ENCODE measurements at places on chromosomes 12 and 14.

- peak; percentile 18 for DNase-seq
Observed at GRCh38 chr14:71289536-71289935, 382.3 kb downstream of the PCNX1 start.

DNA sequence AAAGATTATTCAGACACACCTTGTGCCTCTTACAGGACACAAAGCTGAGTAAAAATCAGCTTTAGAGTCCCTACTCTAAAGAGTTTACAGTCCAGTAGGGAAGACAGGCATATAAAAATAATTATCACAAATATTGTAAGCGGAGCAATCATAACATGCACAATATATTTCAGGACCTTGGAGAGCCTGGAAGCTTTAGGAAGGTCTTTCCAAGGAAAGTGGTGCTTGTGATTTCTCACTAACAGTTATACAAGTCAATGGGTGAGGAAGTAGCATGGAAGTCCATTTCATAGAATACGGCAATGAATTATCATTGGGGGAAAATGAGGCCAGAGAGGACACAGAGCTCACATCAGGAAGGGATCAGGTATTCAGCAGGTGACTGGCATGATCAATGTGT, 268.3 kb downstream of the C12orf50 start:
- no peak for DNase-seq

DNA sequence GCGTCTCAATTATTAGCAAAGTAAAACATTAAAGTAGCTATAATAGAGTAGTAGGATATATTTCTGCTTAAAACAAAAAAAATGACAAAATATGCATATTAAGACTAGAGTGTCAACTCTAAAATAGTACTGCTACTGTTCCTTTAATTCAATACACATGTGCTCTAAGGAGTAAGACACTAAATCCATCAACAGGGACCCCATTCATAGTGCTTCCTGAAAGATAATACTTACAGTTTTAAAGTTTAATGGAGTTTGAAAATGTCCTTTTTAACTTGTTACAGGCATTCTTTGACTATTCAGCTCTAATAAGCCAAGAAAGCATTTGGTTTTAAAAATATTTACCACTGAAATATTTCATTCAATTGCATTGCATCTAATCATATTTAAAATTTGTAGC, 145.2 kb downstream of the ADAMTS20 start:
- DNase-seq, result no peak

DNA sequence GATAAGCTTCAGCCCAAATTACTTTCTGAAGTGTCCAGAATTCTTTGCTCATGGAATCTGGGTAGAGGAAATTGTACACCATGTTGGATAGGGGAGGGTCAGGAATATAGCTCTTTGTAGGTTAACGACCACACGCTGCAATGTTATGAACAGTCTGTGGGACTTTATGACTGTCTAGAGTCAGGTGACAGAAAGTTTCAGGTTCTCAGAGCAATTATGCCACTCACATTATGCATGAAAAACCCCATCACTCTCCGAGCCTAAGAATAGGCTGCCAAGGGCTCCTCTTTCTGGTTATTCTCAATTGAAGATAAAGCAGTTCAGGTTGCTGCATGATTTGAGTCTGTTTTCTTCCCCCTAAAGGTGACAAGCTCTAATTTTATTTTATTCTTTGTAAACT, 430.9 kb downstream of the ATP23 start:
- no peak for DNase-seq

DNA sequence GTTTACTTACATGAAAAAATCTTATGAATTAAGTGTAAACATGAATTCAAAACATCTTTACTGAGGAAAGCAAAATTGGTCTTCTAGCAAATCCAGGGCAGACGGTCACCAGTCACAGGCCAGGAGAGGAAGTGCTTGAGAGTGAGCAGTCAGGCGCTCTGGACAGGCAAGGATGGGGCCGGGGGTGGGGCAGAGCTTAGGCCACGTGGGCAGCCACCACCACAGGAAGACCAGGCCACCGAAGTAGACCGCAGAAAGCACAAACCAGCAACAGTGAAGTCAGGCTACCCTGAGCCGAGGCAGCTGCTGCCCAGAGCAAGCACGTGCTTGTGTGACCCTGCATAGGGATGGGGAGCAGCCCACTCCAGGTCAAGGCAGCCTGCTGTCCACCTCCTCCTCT, 33.5 kb downstream of the SLC6A12 start:
- no peak for DNase-seq

GRCh38 chr14:75088566-75089373, 19.3 kb downstream of the ZC2HC1C start:
- DNase-seq, result peak; percentile 40

- no peak for DNase-seq
Observed at GRCh38 chr14:56154321-56154720, 36.1 kb downstream of the PELI2 start.

DNA sequence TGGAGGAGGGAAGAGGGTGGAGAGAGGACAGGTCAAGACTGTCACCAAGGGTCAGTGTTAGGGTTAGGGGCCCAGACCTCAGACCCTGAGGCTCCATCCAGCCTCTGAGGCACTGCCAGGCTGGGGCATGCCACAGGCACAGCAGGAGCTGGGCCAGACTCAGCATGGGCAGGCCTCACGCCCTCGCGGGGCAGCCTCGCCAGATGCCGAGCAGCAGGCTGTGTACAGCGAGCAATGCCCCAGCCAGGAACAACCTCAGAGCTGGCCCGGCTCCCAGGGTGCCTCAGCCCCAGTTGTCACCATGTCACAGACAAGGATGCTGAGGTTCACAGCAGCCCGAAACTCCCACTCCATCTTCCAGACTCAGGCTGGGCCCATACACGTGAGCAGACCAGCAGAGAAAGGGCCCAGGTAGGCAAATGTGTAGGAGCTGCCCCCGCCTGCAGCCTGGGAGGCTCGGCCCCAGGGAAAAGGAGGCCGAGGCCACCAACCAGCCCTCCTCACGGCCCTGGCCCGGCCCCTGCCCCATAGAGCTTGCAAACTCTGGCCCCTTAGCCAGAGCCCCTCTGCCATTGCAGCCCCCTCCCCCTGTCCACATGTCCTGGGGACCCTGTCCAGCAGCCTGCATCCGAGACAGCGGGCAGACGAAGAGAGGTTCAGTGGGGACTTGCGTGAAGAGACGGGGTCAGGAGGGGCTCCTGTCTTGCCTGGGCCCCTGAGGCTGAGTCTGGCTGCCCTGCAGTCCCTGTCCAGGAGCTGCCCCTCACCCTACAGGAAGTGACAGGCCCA, 7.5 kb downstream of the C14orf180 start:
- no peak for DNase-seq

GRCh38 chr14:25622763-25623162, 572.8 kb upstream of the STXBP6 start:
- no peak for DNase-seq

- no peak for DNase-seq
Observed at GRCh38 chr12:17640615-17641014, 449.4 kb downstream of the RERGL start.

DNA sequence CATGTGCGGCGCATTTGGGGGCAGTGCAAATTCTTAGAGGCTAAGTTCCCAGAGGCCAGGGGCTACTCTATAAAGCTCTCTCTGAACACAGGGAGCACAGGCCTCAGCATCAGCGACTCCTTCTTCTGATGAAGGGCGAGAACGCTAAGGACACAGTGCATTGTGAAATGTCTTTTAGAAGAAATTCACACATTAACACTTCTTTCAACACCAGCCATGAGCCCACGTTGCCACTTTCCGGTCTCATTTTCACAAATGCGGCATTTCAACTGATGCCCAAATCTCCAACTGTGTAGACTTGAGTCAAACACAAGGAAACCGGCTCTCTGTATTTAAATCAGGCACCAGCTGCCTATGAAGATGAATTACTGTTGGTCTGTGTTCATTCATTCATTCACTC, 162.0 kb downstream of the FOXN3 start:
- DNase-seq, result no peak

GRCh38 chr12:24470050-24470449, 478.9 kb downstream of the BCAT1 start:
- no peak for DNase-seq

- DNase-seq, result no peak
Observed at GRCh38 chr12:109065154-109065852, 12.9 kb downstream of the USP30 start.

DNA sequence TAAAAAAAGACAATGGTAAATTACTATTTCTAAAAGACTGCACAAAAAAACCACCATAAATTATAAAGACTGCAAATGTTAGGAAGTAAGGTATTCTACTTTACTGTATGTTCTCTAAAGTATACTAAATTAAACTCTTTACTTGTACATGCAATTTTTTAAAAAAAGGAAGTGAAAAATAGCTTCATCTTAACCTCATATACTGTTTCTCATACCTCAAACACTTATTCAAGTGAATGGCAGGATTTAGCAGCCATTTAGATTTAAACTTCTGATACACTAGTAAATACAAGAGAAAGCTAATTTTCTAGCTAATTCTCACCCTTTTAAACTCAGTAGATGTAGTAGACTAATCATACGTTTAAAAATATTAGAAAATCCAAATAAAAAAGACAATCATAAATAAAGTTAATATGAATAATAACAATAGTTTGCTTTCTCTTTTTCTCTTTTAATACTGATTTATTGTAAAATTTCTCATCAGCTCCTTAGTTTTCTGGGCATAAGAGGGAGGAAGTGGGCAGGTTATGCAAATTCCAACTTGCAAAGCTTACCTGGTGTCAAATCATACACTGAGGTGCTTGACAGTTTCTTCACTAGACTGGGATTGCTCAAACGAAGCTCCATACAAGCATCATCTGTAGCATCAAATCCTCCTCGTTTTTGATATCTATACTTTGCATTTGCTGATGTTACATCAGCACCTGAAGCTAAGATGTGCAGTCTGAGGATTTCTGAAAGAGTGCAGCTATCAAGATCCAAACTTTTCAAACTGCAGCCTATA, 71.0 kb upstream of the CFL2 start:
- no peak for DNase-seq

GRCh38 chr14:31025367-31026076, at the start of gene AP4S1:
AP4S1 (plus strand) TSS chr14:31025649; CDS start chr14:31066197, 40,548 bp downstream.
- DNase-seq, result peak; percentile 64

DNA sequence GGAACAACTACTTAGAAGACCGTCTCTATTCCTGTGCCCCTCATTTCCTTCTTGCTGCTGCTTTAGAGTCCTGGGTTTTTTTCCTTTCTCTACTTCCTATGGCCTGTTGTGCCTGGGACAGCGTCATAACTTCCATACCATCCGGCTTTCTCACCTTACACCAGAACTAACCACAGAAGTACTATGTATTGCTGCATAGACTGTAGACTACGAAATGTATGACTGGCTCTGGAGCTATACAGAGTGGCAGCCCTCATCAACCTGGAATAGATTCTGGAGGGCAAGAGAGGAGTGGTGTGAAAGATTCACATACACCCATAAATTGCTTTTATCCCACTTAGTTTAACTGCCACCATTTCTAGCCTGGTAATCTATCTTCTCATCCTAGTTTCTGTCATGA, 16.9 kb upstream of the SRP54 start:
- DNase-seq, result no peak

GRCh38 chr14:70804556-70805162, 4.7 kb downstream of the MAP3K9 start:
- no peak for DNase-seq

GRCh38 chr14:105171004-105171673, 2.6 kb upstream of the JAG2 start:
- DNase-seq, result no peak

GRCh38 chr12:90013409-90013808, 304.8 kb upstream of the ATP2B1 start:
- no peak for DNase-seq

DNA sequence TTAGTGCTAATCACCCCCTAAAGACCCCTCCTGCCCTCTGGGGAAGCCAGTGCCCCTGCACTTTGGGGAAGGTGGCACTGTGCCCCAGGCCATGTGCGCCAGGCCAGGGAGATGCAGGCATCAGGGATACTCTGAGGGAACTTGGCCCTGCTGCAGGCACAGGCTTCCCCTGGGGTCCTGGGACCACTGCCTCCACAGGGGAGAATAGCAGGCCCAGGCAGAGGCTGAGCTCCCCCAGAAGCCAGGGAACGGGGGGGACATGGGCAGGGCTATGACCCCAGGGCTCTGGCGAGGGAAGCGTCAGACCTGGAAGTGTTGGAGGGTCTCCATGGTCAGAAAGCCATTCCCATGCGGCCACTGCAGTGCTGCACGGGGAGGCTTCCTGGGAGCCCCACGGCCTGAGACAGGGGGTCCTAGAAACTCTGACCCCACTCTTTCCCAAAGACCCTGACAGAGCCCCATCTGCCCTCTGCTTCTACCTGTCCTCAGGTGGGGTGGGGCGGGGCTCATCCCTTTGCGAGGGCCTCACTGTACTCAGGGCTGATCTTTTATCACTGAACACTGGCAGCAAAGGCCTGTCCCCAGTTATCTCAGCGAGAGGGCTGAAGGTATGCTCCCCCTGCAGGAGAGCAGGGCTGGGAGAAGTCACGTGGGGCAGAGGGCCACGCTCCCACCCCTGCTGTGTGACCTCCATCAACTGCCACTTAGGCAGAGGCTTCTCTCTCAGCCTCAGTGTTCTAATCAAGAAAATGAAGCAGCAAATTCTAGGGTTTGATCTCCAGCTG, 160.0 kb downstream of the CALM1 start:
- DNase-seq, result no peak

- DNase-seq, result no peak
Observed at GRCh38 chr12:102197789-102198188, at the start of gene PMCH. PMCH (minus strand) TSS chr12:102197833; CDS start chr12:102197770, 63 bp downstream.

- DNase-seq, result no peak
Observed at GRCh38 chr14:60356386-60356785, 107.4 kb downstream of the PPM1A start.

GRCh38 chr14:47660158-47660557, 15.2 kb downstream of the MDGA2 start:
- no peak for DNase-seq

DNA sequence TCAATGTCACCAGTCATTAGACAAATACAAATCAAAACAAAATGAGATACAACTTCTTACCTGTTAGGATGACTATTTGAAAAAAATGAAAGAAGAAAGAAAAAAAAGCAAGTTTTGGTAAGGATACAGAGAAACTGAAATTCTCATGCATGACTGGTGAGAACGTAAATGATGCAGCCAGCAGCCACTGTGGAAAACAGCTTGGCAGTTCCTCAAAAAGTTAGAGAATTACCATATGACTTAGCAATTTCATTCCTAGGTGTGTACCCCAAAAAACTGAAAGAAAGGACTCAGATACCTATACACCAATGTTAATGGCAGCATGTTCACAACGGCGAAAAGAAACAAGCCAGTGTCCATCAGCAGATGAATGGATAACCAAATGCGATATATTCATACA, 26.6 kb downstream of the NINJ2 start:
- no peak for DNase-seq

DNA sequence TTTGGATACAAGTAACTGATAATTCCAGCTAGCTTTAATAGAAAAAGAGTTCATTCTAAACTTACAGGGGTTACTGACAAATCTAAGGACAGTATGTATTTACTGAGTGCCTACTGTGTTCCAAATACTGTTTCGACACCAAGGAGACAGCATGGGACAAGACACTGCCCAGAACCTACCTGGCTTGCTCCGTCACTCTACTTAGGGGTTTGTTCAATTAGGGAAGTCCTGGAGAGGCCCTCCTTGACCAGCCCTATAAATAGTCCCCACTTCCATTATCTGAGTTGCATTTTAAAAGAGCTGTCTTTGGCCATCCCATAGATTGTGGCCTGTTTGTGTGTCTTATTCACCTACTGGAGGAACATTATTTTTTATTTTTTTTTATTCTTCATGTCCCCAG, 129.5 kb upstream of the ATF1 start:
- no peak for DNase-seq
